Right lobe of liver (tissue), 6 donors: ENCODE measurements at places on chromosomes 16 and 17. TPM values are rescaled to one million over a fixed set of nuclear protein-coding genes. Genes with fewer than 3 reads are reported as not detected.

CHST5 gene
- total RNA-seq = not detected

C16orf86 gene
- 2.4 TPM for total RNA-seq

TBC1D3K gene
- total RNA-seq = not detected

CORO6 gene
- total RNA-seq = 0.56 TPM

CLEC18A gene
- not detected for total RNA-seq

ADCY9 gene
- total RNA-seq = 17.3 TPM

EARS2 gene
- 15.8 TPM for total RNA-seq

CLEC3A gene
- total RNA-seq = not detected

- peak; percentile 59 for DNase-seq
Observed at GRCh38 chr17:68398691-68399637, 58.3 kb downstream of the WIPI1 start.

GRCh38 chr17:68036304-68037147 is 991 bp downstream of the KPNA2 start:
- DNase-seq = no peak

DNA sequence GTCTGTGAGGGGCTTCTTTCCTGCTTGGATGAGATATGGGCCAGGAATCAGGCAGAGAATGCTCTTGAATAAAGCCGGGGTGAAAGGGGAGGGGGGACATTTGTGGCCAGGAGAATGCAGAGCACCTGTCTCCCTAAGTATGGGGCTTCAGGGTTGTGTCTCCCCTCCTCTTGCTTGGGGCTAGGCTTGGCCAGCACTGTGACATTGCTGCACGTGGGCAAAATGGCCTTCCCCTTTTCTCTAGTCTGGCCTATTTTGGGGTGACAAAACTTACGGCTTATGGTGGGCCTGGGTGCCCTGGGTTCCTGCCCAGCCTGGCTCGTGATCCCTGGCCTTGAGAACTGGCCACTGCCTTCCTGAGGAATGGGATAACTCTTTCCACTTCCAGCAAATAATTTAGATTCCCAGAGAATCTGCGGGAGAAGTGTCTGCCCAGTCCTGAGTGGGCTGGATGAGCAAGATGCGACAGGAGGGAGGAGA is 5.6 kb downstream of the NFE2L1 start:
- DNase-seq = no peak

GRCh38 chr16:14106457-14106856 is 35.3 kb downstream of the MRTFB start:
- DNase-seq = no peak

DNA sequence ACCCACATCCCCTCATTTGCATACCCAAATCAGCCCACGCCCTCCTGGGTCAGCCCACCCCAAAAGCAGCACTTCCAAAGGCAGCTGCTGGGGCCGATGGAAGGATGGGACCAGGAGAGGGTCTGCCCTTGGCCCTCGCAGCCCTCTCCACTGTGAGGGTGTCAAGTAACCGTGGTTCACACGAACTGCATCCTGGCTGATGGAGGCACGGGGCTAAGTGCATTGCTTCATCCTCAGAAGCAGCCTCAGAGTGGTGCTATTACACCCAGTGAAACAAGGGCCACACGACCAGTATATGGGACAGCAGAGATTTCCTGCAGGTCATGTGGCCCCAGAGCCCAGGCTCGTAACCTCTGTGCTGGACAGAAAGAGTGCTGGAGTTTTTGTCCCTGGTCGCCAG is 13.2 kb upstream of the ATP2A3 start:
- peak; percentile 10 for DNase-seq

DNA sequence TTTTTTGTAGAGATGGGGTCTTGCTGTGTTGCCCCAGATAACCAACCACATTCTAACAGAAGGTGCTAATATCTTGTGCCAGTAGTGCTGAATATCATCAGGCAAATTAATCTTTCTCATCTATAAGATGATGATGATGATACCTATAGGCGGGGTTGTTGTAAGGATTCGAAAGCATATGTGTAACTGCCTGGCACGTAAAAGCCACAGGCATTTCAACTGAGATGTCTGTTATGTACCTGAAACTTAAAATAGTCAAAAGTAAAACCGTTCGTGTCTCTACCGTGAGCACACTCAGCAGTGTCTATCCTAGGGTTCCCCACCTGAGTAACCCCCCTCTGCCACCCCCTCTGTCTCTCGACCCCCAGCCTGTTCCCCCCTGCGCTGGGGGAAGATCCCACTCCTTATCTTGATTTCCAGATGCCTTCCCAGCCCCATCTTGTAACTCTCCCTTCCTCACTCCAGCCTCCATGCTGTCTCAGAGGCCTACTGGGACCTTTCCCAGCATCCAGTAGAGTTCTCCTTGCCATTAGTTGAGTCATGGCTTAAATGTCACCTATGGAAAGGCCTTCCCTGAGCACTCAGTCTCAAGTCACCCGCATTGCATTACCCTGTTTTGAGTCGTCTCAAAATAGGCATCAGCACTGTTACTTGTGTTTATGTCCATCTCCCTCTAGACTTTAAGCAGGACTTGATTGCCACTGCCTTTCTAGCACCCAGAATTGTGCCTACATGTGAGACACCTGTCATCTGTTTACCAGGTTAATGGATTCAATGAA is 34.1 kb downstream of the CDRT15 start:
- no peak for DNase-seq

DNA sequence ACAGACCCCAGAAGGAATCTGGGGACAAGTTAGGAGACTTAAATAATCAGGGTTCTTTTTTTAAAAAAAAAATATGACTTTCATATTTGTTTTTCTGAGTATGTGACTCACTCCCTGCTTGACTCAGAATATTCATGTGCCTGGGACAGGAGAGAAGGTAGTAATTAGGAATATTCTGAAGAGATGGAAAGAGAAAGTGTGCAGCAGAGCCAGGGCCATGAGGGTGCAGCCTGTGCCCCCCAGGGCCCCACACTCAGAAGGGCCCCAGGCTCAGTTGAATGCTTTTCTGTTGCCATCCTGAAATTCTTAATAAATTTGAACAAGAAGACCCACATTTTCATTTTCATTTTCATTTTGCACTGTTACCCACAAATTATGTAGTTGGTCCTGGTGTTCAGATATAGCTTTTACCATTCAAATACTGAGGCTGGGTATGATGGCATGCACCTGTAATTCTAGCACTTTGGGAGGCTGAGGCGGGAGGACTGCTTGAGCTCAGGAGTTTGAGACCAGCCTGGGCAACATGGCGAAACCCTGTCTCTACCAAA is 11.5 kb upstream of the LONP2 start:
- DNase-seq = no peak

DNA sequence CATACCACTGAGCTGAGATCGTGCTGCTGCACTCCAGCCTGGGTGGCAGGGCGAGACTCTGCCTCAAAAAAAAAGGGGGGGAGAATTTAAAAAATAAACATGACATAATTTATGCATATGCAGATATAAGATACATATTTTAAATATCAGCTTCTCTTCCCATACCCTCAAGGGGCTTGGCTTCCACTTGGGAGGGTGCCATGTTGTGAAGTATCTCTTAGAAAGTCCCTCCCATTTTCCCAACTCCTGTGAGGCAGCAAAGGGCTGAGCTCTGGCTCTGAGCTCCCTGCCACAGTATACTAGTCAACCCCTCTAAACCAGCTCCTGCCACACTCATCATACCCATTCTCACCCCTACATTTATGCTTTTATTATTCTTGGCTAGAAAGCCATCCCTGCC is 39.4 kb downstream of the MYH11 start:
- no peak for DNase-seq
